Amygdala (tissue), 56 donors: ENCODE measurements at places on chromosomes 6 and 20.

GRCh38 chr6:1382883-1383728 is 6.3 kb upstream of the FOXF2 start:
- DNase-seq: no peak

DNA sequence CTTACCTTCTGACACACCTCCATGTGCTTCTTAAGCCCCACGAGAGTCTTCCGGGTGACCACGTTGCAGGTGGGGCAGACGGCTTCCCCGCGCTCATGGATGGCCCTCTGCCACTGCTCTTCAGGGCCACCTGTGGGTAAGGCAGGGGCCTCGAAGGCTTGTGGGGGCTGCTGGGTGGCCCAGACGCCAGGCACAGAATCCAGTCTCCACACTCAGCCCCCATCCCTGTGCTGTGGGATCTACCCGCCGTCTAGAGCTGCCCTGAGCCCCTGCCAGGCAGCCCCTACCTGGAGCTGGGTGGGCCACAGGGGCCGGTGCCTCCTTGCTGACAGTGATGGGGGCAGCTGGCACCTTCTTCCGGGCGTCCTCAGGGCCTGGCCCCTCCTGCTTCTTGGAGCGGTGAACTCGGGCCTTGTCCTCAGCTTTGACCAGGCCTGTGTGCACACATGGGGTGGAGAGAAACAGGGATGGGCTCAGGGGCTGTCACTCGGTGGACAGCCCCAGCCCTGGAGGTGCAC is 5.9 kb downstream of the ZNF512B start:
- no peak for DNase-seq

DNA sequence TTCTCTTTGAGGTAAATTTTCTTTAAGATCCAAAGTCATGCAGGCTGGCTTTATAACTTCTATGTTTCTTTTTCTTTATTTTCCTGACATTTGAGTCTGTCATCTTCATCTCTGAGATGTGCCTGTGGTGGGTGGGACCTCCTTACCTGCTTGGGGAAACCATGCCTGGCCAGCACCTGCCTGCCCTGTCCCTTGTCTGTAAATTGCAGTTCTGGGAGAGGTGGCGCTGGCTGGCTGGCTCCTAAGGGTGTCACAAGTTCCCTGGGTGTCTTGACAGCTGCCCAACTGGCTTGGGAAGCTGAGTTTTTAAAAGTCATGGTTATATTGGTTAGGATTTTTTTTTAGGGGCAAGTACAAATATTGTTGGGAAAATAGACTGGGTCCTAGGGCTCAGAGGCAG is 36.3 kb downstream of the SCAND1 start:
- no peak for DNase-seq

- no peak for DNase-seq
Observed at GRCh38 chr20:15494851-15495250, 1078.4 kb downstream of the KIF16B start.

GRCh38 chr20:12729326-12729725 is 279.4 kb upstream of the SPTLC3 start:
- no peak for DNase-seq

- no peak for DNase-seq
Observed at GRCh38 chr6:106997392-106998158, 23.0 kb upstream of the CD24 start.

DNA sequence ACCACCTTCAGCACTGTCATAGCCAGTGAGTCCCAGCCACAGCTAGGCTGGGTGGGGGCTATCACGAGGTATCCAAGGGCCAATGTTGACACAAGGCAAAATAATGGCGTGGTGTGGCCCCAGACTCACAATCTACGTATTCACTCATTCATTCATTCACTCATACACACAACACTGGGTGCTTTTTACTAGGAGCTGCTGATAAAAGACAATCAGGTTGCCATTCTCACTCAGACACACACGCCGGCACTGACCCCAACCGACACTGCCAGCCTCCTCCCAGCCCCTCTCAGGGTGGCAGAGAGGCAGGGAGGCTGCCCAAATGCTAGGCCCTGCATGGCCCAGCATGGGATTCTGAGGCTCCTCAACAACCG is 1.5 kb upstream of the C20orf144 start:
- no peak for DNase-seq

GRCh38 chr6:35343092-35343834 is 905 bp downstream of the PPARD start:
- no peak for DNase-seq

DNA sequence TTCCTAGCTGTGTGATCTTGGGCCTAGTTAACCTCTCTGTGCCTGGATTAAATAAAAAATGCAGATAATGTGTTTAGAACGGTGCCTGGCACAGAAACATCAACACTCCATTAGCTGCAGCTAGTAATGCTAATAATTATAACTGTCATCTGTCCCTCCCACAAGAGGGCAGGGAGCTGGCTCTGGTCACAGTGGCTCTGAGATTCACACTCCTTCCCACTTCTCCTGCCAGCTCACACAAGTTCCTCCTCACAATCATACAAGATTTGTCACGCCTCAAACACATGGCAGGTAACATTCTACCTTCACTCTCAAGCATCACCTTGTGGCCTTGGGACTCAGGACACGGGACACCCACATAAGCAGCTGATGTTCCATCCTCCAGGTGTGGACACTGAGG is 2.4 kb downstream of the ADA start:
- DNase-seq: no peak
